BJ (cell line): ENCODE measurements at places on chromosomes 3 and 15. TPM values are rescaled to one million over a fixed set of nuclear protein-coding genes. Genes with fewer than 3 reads are reported as not detected.

GRCh38 chr15:66907826-66908743 is 157.3 kb upstream of the SMAD3 start:
- DNase-seq = no peak

GRCh38 chr3:142925140-142925539 is 36.3 kb upstream of the PCOLCE2 start:
- DNase-seq = no peak

DNA sequence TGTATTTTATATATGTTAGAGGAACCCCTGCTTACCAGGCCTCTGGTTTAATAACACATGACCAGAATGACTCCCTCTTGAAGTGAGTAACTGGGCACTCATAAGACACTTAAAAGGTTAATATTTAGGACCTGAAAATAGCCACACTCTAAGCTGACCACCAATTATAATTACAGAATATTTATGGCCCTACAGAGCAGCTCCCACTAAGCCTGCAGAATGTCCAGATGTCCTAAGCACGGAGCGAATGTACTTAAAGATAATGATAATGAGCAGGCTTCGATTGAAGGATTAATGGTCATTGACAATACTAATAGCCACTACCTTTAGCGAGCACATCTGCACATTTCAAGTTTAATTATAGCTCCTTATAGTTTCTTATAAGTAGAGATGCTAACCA is 22.8 kb upstream of the KCTD6 start:
- DNase-seq = no peak

GRCh38 chr15:39581793-39582285 is 960 bp downstream of the THBS1 start:
- peak; percentile 12 for DNase-seq

The ZNF774 gene
- 0.54 and 1.6 TPM in 2 replicates for polyA plus RNA-seq

The BFSP2 gene
- polyA plus RNA-seq = not detected in 2 replicates

- DNase-seq = no peak
These were observed 107.7 kb upstream of the RPL32 start for GRCh38 chr3:12948891-12949711.

DNA sequence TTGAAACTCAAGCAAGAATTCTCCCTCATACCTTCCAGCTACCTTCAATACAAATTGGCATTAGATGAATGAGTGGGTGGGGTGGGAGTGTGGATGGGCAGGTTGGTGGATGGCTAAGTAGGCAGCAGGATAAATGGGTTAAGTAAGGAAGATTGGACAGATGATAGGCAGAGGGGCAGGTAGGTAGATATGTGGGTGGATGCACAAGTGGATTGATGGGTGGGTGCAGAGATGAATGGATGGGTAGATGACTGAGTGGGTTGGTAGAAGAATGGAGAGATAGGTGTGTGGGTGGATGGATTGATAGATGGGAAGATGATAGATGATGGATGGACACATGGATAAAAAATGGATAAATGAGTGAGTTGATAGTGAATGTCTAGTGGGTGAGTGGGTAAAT is 27.6 kb downstream of the VIPR1 start:
- no peak for DNase-seq

The CACNA1D gene
- polyA plus RNA-seq = 0.15 and 0.18 TPM in 2 replicates

- no peak for DNase-seq
These were observed 79.2 kb downstream of the SEMA5B start for GRCh38 chr3:122948408-122948807.

DNA sequence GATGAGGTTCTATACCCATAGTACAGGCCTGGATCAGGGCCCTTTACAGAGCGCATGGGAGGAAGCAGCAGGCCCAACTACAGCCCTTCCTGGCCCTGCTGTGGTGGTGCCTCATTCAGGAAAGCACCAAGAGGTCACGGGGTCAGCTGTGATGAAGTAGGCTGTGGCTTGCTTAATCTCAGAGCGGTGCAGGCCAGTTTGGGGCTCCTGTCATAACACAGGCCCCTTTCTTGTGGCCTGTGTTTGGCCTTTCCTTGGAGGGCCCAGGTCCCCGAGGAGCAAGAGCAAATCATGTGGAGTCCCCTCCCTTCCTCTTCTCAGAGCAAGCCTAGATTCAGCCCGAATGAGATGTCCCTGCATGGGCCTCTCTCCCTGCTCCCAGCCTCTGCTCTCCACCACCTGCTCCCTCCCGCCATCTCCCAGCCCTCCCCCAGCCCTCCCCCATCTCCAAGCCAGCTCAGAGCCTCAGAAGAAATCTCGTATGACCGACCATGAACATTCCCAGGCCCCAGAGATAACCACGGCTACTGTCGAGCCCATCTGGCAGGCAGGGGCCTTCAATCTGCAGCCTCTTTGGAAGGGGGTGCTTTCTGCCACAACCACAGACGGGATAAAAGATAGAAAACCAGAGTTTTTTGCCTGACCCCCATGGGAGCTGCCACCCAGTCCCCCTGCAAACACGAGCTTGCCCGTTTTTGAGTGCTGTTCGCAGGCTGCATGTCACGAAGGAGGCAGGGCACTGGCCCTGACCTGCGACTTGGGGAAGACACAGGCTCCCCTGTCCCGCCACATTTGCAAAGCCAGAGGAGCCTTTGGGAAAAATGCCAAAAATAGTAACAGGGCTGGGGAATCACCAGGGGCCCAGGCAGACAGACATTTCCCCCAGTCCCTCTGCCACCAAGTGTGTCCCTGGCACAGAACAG is 32.3 kb upstream of the DUSP7 start:
- DNase-seq = no peak

GRCh38 chr3:133859381-133860234 is 36.1 kb downstream of the RAB6B start:
- no peak for DNase-seq

The FGD5 gene
- not detected in 2 replicates for polyA plus RNA-seq

The ETV5 gene
- polyA plus RNA-seq = 24.1 and 27.7 TPM in 2 replicates

- no peak for DNase-seq
These were observed 466.3 kb downstream of the NAALADL2 start for GRCh38 chr3:175325440-175325839.

The PYGO1 gene
- 3.1 and 6.7 TPM in 2 replicates for polyA plus RNA-seq

DNA sequence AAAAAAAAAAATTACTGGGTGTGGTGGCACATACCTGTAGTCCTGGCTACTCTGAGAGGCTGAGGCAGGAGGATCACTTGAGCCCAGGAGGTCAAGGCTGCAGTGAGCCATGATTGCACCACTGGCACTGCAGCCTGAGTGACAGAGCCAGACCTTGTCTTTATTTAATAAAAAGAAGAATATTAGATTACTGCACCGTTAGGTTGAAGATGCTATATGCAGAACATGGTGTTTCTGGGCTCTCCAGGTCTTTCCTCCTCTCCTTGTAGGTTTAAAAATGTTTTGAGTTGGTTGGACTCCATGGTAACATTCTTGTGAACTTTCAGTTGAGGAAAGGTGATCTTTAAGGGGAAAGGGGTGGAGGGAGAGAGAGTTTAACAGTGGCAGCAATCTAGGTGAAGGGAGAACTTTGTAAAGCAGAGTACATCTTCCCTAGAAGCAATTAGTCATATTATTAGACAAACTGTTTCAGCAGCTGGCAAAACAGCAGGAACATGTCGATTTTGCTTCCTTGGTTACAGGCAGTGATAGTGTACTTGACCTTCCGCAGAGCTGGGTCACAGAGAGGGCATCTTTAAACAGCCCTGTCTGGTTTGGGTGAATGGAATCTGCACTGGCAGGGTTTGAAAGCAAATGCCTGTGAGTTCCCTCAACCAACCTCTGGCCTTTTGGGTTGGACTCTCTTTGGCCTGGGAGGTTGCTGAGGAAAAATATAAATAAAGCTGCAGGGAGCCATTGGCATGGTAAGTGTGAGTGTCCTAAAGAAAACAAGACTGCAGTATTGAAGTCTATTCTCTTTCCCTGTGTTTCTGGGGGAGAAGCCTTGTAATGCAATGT is 42.8 kb downstream of the NR2C2 start:
- DNase-seq = no peak

The PLAAT1 gene
- polyA plus RNA-seq = 0.13 and 0.43 TPM in 2 replicates

The GCNT3 gene
- not detected in 2 replicates for polyA plus RNA-seq

GRCh38 chr3:156661155-156661554 is 13.2 kb upstream of the TIPARP start:
- no peak for DNase-seq

The P2RY13 gene
- polyA plus RNA-seq = not detected in 2 replicates
